ENCODE measurements at places on chromosomes 1 and 21. TPM values are rescaled to one million over a fixed set of nuclear protein-coding genes. Genes with fewer than 3 reads are reported as not detected.

Gene COL24A1
- total RNA-seq = 2.1 TPM

DNA sequence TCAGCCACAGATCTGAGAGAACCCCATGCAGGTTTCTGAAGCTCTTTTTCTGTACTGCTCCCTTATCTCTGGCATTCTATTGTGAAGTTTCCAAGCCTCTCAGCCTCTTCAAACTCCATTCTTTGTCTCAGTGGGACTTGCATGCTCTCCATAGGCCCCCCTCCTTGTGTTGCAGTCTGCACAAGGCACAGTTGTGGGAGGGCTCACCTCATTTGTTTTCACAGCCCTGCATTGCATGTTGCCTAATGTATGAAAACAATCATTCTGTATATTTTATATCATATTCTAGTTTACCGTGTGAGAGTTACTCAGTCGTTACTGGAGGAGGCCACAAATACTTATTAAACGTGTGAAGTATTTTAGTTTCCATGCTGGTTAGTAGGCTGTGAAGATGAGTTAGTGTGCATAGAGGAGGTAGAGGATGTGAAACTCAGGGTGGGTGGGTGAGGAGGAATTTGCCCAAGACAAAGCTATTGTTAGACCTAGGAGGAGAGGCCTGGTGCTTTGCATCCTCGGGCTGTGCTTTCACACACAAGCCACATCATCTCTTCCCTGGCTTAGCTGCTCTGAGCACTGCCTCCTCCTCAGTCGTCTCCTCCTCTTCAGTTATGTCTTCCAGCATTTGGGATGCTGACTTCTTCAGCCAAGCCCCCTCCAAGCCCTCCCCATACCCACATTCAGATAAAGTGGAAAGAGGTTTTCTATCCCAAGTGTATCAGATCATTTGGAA, 7.8 kb upstream of the CHI3L2 start:
- DNase-seq = no peak
- peaks cover 20% of the 10 kb centered on the region for H3K4me1 ChIP-seq
- no peak overlapping the region for H3K27ac ChIP-seq
- no peaks in the 10 kb centered on the region for H3K27me3 ChIP-seq

- DNase-seq = peak; percentile 90
- H3K27ac ChIP-seq = no peak overlapping the region
- H3K27me3 ChIP-seq = no peaks in the 10 kb centered on the region
- no peaks in the 10 kb centered on the region for H3K36me3 ChIP-seq
- H3K4me1 ChIP-seq = no peaks in the 10 kb centered on the region
Observed at GRCh38 chr1:48061162-48062136, 64.3 kb upstream of the TRABD2B start.

- H3K27ac ChIP-seq = no peak overlapping the region
- no peaks in the 10 kb centered on the region for H3K4me1 ChIP-seq
- H3K4me3 ChIP-seq = no peak overlapping the region
- DNase-seq = no peak
- H3K36me3 ChIP-seq = no peaks in the 10 kb centered on the region
Observed at GRCh38 chr1:163050496-163050895, 18.7 kb upstream of the RGS4 start.

DNA sequence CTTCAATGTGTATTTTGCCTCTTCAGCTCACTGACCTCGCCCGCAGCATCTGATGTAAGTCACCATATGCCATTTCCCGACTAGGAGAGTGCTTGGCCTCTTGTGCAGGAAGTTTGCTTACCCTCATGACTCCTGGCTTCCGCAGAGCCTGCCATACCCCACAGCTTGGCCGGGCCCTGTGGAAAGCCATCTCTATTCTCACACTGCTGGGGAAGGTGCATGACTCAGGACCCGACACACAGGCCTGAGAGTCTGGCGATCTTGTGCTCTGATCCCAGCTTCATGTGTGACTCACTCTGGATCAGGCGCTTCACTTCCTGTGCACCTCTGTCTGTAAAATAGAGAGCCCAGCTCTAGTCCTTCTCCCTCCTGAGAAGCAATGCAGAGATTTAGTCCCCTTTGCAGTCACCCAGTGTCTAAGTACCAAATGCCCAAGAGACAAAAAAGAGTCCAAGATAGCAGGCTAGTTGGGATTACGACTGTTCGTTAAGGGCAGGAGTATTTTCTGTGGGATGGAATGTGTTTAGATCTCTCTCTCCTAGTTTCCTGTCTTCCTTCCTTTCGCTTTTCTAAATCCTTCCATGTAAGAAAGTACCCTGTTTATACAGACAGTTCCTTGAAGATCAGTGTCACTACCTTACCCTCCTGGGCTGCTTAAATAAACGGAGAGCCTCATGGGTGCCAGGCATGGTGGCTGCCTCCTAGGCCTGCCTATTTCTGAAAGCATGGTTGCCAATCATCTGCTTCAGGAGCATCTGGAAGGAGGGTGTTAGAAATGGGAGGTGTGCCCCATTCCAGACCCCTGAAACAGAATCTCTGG, 62.8 kb upstream of the KIF26B start:
- no peaks in the 10 kb centered on the region for H3K4me1 ChIP-seq
- no peak for DNase-seq
- no peak overlapping the region for H3K27ac ChIP-seq
- H3K36me3 ChIP-seq = no peaks in the 10 kb centered on the region
- no peak overlapping the region for H3K4me3 ChIP-seq

DNA sequence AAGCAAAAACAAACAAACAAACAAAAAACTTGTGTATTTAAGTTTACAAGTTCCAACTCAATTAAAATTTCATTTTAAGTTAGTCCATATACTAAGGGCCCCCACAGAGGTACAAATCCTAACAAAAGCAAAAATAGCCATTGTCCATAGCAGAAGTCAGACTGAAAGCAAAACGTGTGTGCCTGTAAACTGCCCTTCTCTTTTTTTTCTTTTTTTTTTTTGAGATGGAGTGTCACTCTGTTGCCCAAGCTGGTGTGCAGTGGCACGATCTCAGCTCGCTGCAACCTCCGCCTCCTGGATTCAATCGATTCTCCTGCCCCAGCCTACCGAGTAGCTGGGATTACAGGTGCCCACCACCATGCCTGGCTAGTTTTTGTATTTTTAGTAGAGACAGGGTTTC, 11.6 kb upstream of the IFNGR2 start:
- no peaks in the 10 kb centered on the region for H3K27me3 ChIP-seq
- no peak overlapping the region for H3K4me3 ChIP-seq
- no peak for DNase-seq
- H3K4me1 ChIP-seq = no peaks in the 10 kb centered on the region

Gene SERINC2
- total RNA-seq = 20.5 TPM

Gene ADORA3
- total RNA-seq = not detected

DNA sequence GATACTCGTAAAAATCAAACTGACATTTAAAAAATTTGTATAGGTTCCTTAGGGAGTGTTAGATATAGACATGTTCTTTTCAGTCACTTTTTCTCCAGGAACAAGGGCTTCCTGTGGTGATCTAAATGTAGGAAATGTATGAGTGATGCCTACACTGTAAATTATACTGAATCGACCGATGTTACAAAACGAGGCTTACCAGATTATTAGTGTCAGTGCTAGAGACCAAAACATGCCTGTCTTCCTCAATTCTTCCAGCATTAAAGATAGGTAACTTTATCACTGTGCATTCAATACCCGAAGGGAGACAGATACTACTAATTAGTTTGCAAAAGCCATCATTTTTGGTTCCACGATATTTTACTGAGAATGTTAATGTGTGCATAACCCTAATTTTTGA, 86.1 kb downstream of the BRINP3 start:
- no peak for DNase-seq
- H3K27me3 ChIP-seq = no peaks in the 10 kb centered on the region

DNA sequence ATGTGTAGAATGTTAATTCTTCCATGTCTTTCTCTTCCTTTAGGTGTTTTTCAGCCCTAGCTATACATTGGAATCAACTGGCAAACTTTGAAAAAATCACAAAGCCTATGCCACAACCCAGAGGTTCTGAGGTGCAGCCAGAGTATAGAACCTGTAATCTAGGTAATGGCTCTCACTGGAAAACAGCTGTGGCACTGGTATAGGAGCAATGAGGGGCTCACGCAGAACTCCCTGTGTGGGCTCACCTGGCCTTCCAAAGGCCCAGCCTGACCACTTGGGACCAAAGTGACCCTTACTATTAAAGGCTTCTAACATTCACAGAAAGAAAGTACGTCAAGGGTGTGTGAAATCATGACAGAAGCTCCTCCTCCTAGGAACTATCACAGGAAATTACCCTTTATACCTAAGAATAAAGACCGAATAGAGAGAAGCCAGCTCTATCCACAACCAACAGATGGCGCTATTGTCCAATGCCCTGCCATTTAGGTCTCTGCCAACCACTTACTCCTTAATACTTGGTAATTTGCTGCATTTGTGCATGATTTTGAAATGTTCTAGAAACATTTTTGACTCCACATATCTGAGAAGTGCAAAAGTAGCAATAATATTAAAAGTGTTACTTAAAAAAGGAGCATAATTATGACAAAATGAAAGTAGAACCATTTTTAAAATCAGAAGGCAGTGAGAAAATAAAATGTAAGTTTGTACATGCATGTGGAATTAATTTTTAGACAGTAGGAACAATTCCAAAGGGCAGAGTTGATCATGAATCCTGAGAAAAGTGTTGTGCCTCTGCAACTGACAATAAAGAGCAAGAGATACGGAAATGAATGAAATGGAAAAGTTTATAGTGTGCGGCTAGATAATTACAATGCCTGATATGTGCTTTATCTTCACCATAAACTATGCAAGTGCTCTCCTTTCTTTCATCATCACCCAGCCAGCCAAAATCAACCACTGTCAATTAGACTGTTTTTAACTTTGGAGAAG, 93.1 kb upstream of the HAO2 start:
- no peaks in the 10 kb centered on the region for H3K27me3 ChIP-seq
- H3K4me3 ChIP-seq = no peak overlapping the region
- peak; percentile 84 for DNase-seq
- H3K36me3 ChIP-seq = no peaks in the 10 kb centered on the region
- H3K27ac ChIP-seq = no peak overlapping the region

DNA sequence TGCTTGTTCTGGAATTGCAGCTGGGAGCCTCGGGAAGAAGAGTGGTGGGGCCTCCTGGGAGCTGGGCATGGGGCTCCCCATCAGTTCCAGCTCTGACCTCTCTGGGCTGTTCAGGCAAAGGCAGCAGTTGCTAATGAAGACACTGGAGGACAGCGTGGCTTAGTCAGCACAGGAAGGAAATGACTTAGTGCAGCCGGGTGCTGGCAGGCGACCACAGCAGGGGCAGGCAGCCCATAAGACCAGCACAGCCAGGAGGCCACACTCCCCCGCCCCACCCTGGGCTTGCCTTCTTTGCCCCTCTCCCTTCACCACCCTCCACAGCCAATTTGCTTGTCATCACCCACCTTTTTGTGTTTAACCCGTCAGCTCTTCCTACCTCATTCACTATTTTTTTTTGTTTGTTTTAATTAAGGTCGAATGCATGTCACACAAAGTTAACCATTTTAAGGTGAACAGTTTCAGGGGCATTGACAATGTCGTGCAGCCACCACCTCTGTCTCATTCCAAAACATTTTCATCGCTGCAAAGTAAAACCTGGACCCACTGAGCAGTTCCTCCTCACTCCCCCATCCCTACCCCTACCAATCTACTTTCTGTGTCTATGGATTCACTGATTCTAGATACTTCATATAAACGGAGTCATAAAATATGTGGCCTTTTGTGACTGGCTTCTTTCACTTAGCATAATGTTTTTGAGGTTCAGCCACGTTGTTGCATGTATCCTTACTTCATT, 10.9 kb downstream of the OLIG2 start:
- no peak for DNase-seq
- H3K27me3 ChIP-seq = peaks cover 68% of the 10 kb centered on the region
- H3K27ac ChIP-seq = no peak overlapping the region
- H3K36me3 ChIP-seq = no peaks in the 10 kb centered on the region

Gene LAMC2
- total RNA-seq = 19.0 TPM

Gene LRRC38
- total RNA-seq = not detected

Gene NKAIN1
- 38.4 TPM for total RNA-seq

- DNase-seq = no peak
- peaks cover 10% of the 10 kb centered on the region for H3K4me1 ChIP-seq
Observed at GRCh38 chr1:43995984-43996732, 4.8 kb downstream of the CCDC24 start.

Gene OR2T2
- not detected for total RNA-seq

GRCh38 chr1:67609577-67610341, 75.2 kb upstream of the GADD45A start:
- no peaks in the 10 kb centered on the region for H3K27me3 ChIP-seq
- no peak for DNase-seq
- no peak overlapping the region for H3K4me3 ChIP-seq
- H3K36me3 ChIP-seq = no peaks in the 10 kb centered on the region
- H3K27ac ChIP-seq = no peak overlapping the region

DNA sequence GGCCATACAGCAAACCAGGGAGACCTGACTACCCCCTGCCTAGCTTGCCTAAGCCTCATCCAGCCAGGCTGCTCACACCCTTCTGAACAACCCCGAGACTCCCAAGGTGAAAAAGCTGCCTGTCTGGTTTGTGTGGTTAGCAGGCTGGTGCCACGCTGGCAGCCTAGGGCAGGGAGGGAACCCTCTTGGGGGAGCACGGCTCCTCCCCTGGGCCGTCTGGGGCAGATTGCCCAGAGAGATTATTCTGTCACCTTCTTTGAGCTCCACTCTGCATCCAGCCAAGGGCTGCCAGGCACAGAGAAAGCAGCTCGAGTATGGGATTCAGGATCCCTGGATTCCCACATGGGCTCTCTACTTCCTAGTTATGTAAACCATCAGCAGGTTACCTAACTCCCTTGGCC, 27.5 kb upstream of the TCEA3 start:
- H3K27ac ChIP-seq = no peak overlapping the region
- H3K36me3 ChIP-seq = 0 out of 2 replicates have a peak, but pooled peaks cover 4% of the 10 kb centered on the region
- no peaks in the 10 kb centered on the region for H3K4me1 ChIP-seq
- no peak overlapping the region for H3K4me3 ChIP-seq

GRCh38 chr1:110337704-110338308, 1.4 kb upstream of the RBM15 start:
- no peaks in the 10 kb centered on the region for H3K27me3 ChIP-seq
- peak; percentile 67 for DNase-seq
- H3K27ac ChIP-seq = peak overlapping the region; percentile 87
- H3K36me3 ChIP-seq = no peaks in the 10 kb centered on the region
- peaks cover 22% of the 10 kb centered on the region for H3K4me1 ChIP-seq

DNA sequence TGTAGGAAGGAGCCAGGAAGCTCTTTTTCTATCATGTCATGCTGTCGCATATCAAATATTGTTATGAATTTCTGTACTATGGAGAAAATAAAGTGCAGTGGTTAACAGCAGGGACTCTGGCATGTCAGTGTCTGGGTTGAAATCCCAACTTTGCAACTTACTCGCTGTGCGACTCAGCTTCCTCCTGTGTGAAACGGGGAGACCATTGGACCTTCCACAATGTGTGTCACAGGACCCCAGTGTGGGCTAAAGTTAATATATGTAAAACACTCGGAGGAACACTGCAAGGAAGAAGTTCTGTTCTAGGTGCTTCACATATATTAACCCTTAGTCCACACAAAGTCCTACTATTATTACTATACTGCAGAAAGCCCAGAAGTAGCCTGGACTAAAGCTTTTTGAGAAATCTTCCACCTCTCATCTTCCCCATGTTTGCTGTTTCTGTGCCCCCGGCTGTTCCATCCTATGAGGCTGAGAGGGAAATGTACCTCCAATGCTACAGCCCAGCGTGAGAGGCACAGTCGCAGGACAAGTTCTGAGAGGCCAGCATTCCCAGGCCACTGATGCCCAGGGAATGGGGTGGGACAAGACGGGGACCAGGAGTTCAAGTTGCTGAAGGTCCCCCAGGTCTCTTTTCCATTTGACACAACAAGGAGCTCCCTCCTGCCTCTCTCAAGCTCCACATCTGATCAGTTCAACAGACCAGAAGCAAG, 1.9 kb downstream of the CHIT1 start:
- H3K27me3 ChIP-seq = no peaks in the 10 kb centered on the region
- no peak overlapping the region for H3K27ac ChIP-seq
- DNase-seq = no peak
- H3K36me3 ChIP-seq = no peaks in the 10 kb centered on the region
- no peaks in the 10 kb centered on the region for H3K4me1 ChIP-seq

Gene OR10X1
- not detected for total RNA-seq

GRCh38 chr1:45516036-45516435, 5.6 kb downstream of the PRDX1 start:
- H3K36me3 ChIP-seq = peaks cover 81% of the 10 kb centered on the region
- H3K27me3 ChIP-seq = no peaks in the 10 kb centered on the region
- DNase-seq = no peak

Measured in GM23338 (cell line).